GM12891 (cell line): ENCODE measurements at places on chromosomes 7 and 10.

- DNase-seq, result no peak
Observed at GRCh38 chr7:56086761-56087160, 6.0 kb downstream of the PHKG1 start.

DNA sequence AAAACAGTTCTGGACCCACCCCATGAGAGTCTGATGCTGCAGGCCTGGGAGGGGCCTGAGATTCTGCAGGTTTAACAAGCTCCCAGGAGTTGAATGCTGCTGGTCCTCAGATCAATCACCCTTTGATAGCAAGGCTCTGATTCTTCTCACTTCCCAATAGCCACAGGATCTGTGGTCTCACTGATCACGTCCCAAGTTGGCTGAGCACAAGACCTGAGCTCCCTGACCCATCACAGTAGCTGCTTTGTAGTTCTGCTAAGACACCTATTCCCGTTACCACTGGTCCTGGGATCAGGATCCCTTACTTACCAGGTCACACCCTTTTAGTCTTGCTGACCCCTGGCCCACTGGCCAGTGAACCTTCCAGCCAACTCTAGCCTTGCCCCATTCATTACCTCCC lies 372.8 kb downstream of the PHTF2 start:
- DNase-seq, result no peak

DNA sequence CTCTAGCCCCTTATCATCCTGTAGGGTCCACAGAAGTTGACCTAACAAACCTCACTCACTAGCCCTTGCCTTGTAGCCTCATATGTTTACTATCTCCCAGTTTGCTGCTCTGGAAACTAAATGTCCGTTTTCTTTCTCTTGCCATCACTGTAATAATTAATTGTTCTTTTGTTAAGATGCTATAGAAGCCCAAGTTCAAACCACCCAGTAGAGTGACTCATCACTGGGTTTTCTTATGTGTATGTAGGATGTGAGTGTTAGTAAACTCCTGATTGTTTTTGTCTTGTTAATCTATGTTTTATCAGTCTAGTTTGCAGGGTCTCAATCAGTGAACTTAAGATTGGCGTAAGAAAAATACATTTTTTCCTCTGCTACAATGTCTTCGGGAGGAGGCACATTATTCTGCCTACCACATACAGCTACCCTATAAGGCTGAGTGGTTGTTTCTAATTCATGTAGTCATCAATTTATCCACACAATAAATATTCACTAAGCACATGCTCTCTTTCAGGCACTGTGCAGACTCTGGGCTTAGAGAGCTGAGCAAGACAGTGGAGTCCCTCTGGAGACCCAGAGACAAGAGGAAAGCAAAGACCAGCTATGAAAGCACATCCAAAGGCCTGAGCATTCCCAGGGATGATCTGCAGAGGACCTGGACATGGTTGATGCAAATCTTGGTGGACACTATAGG lies 474.1 kb upstream of the AKR1E2 start:
- no peak for DNase-seq

DNA sequence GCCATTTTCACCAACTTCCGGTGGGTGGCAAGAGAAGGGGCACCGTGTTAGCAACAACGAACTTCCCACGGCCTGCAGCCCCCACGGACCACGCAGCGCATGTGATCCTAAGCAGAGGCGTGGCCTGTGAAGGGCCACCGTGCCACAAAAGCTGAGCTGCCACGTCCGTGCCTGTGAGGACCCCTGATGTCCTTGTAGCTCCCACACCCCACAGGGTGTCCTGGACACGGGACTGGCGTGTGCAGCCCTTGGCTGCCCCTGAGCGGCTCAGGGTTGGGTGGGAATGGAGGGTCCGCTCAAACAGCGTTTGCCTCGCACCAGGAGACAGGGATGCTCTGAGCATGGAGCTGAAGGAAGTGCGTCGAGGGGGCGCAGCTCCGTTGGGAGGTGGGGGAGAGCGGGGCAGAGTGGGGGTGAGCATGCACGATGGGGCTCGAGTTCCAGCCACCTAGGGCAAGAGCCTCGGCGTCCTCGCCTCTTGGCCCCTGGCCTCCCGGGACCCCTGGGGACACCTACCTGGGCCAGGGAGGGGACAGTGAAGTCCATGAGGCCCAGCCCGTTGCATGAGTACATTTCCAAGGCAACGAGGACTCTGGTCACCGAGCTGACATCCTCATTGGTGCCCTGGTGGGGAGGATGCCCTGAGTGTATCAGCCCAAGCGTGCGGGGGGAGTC lies 33.6 kb downstream of the CFAP46 start:
- DNase-seq, result no peak

GRCh38 chr10:62388328-62388727 lies 14.2 kb downstream of the ZNF365 start:
- DNase-seq, result no peak

DNA sequence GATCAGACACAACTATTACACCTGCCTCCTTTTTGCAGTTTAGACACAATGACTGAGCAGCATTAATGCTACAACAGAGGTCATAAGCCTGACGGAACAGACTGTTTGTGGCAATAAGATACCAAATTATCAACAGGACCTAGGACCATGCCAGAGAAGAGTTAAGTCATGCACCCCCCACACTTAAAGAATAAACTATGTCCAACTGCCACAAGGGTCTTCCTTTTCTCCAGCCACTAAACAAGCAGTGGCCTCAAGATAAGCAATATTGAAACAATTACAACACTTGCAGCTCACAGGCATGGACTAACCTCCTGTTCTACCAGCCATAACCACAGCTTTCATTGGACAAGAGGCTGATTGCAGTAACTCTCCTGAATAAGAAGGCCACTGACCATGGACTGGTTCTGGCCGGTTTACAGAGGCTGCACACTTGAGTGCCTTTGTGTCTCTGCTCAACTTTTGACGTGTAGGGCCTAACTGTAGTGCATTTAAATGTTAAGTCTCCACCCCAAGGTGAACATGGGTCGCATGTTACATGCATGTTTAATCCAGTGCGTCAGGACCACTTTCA lies 104.4 kb downstream of the STRA8 start:
- DNase-seq, result no peak

DNA sequence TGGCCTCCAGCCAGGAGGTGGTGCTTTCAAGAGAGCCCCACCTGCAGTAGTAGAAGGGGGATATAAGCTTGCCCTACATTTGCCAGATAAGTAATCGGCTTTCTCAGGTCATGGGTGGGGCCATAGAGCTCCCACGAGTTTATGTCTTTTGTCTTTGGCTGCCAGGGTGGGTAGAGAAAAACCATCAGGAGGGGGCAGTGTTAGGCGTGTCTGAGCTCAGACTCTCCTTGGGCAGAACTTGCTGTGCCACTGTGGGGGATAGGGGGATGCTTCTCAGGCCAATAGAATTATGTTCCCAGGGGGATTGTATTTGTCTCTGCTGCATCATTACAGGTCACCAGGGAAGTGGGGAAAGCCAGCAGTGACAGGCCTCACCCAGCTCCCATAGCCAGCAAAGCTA lies 12.3 kb upstream of the MRPS33 start:
- DNase-seq, result no peak

- no peak for DNase-seq
Observed at GRCh38 chr7:89926701-89927100, 227.6 kb upstream of the STEAP1 start.

DNA sequence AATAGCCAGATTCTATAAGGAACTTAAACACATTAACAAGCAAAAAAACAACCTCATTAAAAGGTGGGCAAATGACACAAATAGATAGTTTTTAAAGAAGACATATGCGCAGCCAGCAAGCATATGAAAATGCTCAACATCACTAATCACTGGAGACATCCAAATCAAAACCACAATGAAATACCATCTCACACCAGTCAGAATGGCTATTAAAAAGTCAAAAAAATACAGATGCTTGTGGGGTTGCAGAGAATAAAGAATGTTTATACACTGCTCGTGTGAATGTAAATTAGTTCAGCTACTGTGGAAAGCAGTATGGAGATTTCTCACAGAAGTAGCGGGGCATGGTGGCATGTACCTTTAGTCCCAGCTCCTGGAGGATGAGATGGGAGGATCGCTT lies 164.0 kb downstream of the CHRM2 start:
- no peak for DNase-seq

DNA sequence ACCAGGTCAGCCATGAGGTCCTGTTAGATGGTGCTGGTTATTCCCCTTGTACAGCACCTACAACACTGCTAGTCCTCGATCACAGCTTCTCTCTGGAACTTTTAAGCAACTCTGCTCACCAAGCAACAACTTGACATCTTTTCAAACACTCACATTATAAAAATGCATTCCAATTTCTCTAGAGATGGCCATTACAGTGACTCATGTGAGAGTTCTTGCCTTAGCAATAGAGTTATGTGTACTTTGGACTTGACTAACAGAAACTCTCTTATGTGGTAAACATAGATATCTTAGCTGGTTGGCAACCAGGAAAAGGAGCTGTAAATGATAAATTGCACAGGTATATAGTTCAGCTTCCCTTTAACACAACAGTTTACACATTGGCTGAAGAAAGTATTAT lies 122.2 kb downstream of the PDE1C start:
- DNase-seq, result no peak

DNA sequence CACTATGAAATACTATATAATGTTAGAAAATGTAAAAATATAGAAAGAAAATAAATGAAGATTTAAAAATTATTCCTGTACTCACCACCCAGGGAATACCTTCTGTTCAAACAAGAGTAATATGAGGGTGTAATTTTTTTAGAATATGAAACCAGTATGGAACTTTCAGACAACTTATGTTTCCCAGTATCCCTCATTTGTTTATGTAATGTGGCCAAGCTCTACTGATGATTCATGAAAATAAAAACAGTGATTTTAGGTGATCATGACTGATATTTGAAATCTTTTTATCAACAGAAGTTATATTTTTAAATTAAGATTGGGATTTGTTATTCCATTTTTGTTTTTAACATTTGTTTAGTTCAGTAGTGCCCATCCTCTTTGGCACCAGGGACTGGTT lies 18.8 kb downstream of the SLK start:
- DNase-seq, result no peak

GRCh38 chr7:101155303-101155702 lies 1.0 kb downstream of the AP1S1 start:
- DNase-seq, result no peak

DNA sequence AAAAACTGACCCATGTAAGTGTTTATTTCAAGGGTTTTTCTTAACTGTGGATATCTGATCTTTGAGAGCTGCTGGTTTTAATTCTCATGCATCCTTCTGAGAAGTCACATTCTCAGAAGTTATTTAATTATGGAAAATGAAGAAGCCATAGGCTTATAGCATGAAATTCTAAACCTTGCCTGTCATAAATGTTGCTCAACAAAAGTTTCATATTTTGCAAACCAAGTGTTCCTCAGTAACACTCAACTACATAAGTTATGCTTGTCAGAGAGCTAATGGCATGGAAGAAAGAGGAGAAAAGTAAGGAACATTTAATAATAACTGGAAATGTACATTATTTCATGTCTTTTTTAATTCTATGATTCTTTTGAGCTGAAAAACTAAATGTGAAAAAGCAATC lies 78.6 kb upstream of the MPP7 start:
- DNase-seq, result no peak

DNA sequence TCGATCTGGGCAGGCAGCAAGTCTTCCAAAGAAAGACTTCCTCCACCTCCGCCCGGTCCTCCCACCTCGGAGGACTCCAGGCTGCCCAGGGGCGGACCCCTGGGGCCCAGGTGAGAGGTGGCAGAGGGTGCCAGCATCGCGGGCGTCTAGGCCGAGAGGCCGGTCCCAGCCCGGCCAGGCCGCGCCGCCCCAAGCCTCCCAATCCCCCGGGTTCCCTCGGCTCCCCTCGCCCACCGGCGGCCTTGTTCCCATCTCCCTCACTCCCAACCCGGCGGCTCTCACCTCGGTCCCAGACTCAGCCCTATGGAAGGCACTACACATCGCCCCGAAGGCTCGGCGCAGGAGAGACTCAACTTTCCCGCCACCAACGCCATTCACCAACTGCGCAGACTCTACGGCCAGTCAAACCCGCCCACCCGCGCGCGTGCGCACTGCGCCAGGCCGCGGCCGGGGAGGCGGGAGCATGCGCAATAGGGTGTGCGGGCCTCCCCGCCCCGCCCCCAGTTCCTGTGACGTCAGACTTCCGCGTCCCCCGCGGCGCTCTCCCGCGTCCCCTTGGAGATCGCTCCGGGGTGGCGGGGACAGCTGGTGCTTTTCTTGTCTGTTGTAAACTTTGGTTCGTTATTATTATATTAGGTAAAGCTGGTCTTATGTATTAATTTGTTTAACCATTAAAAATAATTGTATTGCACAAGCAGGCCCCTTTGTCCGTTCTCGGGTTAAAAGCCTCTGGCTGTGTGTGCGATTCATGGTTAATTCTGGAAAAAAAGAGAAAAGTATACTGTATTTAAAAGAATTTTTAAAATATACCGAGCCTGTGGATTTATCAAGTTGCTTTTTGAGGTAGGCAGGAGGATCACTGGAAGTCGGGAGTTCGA lies at the start of gene XRCC2:
Gene XRCC2, minus strand, starts transcription at position 383 of the 878 bp plus-strand sequence. Its CDS starts 62 bp downstream, at position 321.
- DNase-seq, result peak; percentile 93

GRCh38 chr7:48094861-48095293 lies 5.8 kb downstream of the UPP1 start:
- DNase-seq, result no peak

GRCh38 chr7:111744501-111745155 lies 182.3 kb upstream of the IMMP2L start:
- no peak for DNase-seq
